ENCODE measurements at places on chromosomes 16 and 17.

DNA sequence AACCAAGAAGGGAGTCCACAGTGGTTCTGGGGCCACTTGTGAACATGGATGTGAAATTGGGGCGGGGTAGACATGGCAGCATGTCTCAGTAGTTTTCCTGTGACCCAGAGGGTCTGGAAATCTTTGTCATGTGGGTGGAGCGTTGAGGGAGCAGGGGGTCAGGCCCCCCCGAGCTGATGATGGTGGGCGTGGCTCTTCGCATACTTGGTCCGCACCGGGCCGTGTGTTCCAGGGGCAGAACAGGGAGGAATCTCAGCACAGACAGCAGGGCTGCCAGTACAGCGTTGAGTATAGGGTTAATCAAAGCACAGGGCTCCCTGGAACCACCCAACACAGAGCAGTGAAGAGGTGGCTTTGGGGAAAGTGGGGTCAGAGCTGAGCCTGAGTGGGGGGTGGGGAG, 267.5 kb downstream of the SEC14L1 start:
- no peak for DNase-seq

DNA sequence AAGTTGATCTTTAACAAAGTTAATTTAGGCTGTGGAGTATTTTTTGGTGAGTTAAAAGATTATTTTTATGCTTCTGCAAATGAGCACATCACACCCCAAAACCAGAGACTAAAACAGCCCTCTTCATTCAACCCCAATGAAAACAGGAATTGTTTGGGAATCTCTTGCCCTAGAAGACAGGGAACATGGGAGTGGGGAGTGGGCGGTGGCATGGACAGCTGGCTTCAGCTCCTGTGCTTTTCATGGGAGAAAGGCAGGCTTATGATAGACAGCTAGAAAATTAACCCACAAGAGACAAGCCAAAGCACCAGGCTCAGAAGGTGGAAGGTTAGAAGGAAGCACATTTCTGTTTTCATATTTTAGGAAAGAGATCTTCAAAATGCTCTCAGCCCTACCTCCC, 19.2 kb downstream of the GRIN2A start:
- no peak for DNase-seq

GRCh38 chr17:36901506-36901905, 35.8 kb upstream of the LHX1 start:
- no peak for DNase-seq

DNA sequence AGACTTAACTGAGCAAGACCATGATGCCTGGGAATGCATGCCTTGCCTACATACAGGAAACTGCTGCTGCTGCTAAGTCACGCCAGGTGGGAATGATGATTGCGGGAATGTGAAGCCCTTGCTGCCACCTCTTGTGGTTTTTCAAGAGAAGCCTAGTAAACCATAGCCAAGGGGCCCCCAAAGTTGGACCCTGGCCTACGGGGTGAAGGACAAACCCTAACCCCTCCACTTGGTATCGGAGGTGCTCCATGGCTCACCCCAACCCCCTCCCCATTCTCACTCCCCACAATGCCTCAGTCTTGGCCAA, 233.9 kb downstream of the ZNF423 start:
- DNase-seq = no peak

- DNase-seq = no peak
These were observed 5.2 kb upstream of the SPATA2L start for GRCh38 chr16:89706518-89707260.

- DNase-seq = no peak
These were observed 1.1 kb upstream of the GFOD2 start for GRCh38 chr16:67720236-67720635.

- DNase-seq = peak; percentile 65
These were observed 216.4 kb upstream of the CIBAR2 start for GRCh38 chr16:85328676-85329058.
